Foreskin keratinocyte (primary cell): ENCODE measurements at places on chromosomes 11 and 22.

GRCh38 chr11:122102426-122102825 is 13.6 kb downstream of the BLID start:
- DNase-seq = no peak

GRCh38 chr22:36281781-36282327 is 28.9 kb downstream of the APOL1 start:
- no peak for DNase-seq

DNA sequence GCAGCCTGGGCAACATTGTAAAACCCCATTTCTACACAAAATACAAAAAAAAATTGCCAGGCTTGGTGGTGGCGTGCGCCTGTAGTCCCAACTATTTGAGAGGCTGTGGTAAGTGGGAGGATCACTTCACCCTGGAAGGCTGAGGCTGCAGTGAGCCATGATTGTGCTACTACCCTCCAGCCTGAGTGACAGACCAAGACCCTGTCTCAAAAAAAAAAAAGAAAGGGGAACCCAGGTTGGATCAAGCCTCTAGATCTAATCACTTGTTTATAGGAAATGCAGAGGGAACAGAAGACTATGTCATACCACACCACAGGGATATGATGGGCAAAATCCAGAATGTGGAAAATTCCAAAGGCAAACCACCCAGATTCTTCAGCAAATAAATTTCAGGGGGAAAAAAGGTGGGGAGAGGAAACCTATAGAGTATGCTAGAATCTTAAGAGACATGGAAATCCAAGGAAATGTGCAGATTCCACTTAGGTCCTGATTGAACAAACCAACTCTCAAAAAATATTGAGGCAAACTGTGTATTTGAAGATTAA is 16.5 kb upstream of the MALAT1 start:
- DNase-seq = no peak

- DNase-seq = no peak
Measured at GRCh38 chr22:36330655-36331305, 57.0 kb downstream of the MYH9 start.

GRCh38 chr11:7999795-8000194 is 12.7 kb downstream of the EIF3F start:
- DNase-seq = no peak

DNA sequence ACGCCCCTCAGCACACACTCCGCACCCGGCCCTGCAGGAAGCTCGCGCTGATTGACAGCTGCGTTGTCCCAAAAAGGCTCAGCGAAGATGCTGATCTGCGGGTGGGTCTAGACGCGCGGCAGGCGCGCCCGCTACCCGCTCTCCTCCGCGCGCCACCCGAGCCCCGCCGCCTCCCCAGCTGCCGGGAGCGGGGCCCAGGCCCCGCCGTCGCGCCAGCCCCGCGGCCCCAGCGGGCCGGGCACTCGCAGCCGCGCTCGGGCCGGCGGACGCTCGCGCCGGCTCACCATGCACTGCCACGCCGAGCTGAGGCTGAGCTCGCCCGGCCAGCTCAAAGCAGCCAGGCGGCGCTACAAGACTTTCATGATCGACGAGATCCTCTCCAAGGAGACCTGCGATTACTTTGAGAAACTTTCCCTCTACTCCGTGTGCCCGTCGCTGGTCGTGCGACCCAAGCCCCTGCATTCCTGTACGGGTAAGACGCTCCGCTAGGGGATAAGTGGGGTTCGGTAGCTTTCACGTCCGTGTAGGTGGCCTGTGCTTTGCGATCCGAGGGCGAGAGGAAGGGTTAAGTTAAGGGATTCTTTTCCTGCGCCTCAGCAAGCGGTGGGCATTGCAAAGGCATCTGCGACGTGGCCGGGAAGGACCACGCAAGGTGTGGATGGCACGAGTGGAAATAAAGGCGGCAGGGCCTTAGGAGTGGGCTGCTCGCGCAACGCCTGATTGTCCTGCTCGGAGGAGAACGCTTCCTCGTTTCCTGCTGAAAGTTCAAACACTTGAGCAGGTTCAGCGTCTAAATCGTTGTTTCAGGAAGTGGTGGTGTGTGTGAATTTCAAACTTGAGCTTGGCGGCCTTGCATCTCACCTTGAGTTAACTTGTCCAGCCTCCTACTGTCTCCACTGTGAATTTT is at the start of gene BARX2:
Gene BARX2 (plus strand): TSS at position 98 of the 907 bp plus-strand sequence. CDS start 188 bp downstream, at position 286.
- DNase-seq = peak; percentile 71
